ENCODE measurements at places on chromosomes 4 and X. TPM values are rescaled to one million over a fixed set of nuclear protein-coding genes. Genes with fewer than 3 reads are reported as not detected.
A peak's percentile ranks its signal among the peaks of the same experiment; 100 is the strongest.

GRCh38 chr4:137343221-137343620, 189.1 kb downstream of the PCDH18 start:
- DNase-seq = no peak
- no peak overlapping the region for H3K4me3 ChIP-seq
- no peak overlapping the region for H3K27ac ChIP-seq
- no peaks in the 10 kb centered on the region for H3K36me3 ChIP-seq
- H3K27me3 ChIP-seq = no peaks in the 10 kb centered on the region

- no peaks in the 10 kb centered on the region for H3K4me1 ChIP-seq
- H3K27me3 ChIP-seq = no peaks in the 10 kb centered on the region
- H3K27ac ChIP-seq = no peak overlapping the region
- DNase-seq = no peak
- H3K36me3 ChIP-seq = no peaks in the 10 kb centered on the region
Observed at GRCh38 chrX:20974326-20974725, 399.9 kb upstream of the CNKSR2 start.

Gene SOX3
- total RNA-seq = not detected

Gene TMSB15B
- 12.4 TPM for total RNA-seq

Gene TAF1
- total RNA-seq = 59.3 TPM

GRCh38 chr4:184298254-184298653, 80.6 kb upstream of the ENPP6 start:
- no peak overlapping the region for H3K27ac ChIP-seq
- H3K36me3 ChIP-seq = peaks cover 5% of the 10 kb centered on the region
- DNase-seq = no peak
- H3K4me3 ChIP-seq = no peak overlapping the region
- H3K4me1 ChIP-seq = peaks cover 6% of the 10 kb centered on the region

- H3K4me1 ChIP-seq = peaks cover 6% of the 10 kb centered on the region
- H3K27me3 ChIP-seq = no peaks in the 10 kb centered on the region
- H3K4me3 ChIP-seq = no peak overlapping the region
- no peaks in the 10 kb centered on the region for H3K36me3 ChIP-seq
- H3K27ac ChIP-seq = no peak overlapping the region
Observed at GRCh38 chr4:3239303-3239702, 9.7 kb upstream of the MSANTD1 start.

Gene SSX2
- total RNA-seq = not detected

DNA sequence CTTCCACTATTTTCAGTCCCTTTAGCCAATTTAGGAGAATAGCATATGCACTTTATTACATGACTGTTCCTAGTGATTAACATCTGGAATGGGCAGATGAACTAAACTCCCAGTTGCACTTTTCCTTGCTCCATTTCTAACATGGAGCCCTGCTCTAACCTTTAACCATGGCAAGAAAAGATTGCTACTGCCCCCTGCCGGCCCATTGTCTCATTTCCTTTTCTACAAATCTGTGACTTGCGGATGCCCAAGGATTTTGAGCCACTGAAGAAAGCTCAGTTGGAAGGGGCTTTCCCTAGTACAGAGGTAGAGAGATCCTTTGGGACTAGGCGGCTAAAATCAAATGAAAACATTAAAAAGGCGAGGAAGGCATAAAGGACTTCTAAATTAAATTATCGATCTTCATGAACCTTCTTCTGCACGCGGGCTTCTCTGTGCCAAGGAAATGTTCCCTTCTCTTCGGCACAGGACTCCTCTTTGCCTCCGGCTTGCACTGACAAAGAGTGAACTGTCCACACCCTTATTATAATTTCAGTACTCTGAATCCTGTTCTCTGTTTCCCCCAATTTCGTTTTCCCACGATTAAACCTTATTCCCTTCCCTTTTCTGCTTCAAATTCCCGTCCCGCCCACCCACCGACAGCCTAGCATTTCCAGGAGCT, 577 bp upstream of the GLRA2 start:
- H3K27ac ChIP-seq = no peak overlapping the region
- peak; percentile 62 for DNase-seq
- H3K4me1 ChIP-seq = peaks cover 7% of the 10 kb centered on the region
- peaks cover 18% of the 10 kb centered on the region for H3K27me3 ChIP-seq
- H3K4me3 ChIP-seq = no peak overlapping the region

GRCh38 chrX:84415140-84415539, 87.1 kb downstream of the HDX start:
- H3K4me1 ChIP-seq = no peaks in the 10 kb centered on the region
- DNase-seq = no peak
- H3K27me3 ChIP-seq = no peaks in the 10 kb centered on the region
- no peak overlapping the region for H3K4me3 ChIP-seq
- H3K36me3 ChIP-seq = no peaks in the 10 kb centered on the region
- no peak overlapping the region for H3K27ac ChIP-seq

DNA sequence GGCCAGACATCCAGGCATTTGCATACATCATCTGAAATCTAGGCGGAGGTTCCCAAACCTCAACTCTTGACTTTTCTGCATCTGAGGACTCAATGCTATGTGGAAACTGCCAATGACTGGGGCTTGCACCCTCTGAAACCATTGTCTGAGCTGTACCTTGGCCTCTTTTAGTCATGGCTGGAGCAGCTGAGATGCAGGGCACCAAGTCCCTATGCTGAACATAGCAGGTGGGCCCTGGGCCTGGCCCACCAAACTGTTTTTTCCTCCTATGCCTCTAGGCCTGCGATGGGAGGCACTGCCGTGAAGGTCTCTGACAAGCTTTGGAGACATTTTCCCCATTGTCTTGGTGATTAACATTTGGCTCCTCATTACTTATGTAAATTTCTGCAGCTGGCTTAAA, 22.7 kb downstream of the PBDC1 start:
- peaks cover 6% of the 10 kb centered on the region for H3K36me3 ChIP-seq
- no peak overlapping the region for H3K4me3 ChIP-seq
- no peak for DNase-seq
- H3K27ac ChIP-seq = no peak overlapping the region
- H3K4me1 ChIP-seq = no peaks in the 10 kb centered on the region
- H3K27me3 ChIP-seq = peaks cover 32% of the 10 kb centered on the region

DNA sequence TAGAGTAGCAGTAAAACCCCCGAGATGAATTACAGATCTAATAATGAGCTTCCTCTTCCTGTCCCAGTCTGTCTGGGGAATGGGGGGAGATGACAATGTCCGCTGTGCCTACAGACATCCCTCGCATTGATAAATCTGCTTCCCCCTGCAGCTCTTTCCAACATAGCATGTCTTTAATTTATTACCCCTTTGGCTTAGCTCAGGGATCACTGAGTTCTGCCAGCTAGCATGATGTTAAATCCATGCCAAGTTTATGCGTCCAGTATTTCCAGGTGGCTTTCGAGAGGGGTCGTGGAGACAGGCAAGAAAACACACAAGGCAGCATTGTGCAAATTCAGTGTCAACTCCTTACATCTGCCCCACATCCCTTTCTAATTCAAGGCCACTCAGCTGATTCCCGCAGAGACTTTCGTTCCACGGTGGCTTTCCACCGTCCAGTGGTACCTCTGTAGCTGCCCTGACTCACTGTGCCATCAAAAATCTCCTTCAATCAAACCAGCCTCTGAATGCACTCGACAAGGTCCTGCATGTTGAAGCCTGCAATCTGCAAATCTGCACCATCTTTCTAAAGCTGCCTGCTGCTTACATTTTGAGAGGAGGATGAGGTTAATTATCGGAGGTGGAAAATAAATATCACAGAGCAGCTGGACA, 75.1 kb downstream of the MXRA5 start:
- H3K4me3 ChIP-seq = no peak overlapping the region
- H3K36me3 ChIP-seq = no peaks in the 10 kb centered on the region
- DNase-seq = no peak
- no peaks in the 10 kb centered on the region for H3K4me1 ChIP-seq
- no peak overlapping the region for H3K27ac ChIP-seq
- H3K27me3 ChIP-seq = no peaks in the 10 kb centered on the region

DNA sequence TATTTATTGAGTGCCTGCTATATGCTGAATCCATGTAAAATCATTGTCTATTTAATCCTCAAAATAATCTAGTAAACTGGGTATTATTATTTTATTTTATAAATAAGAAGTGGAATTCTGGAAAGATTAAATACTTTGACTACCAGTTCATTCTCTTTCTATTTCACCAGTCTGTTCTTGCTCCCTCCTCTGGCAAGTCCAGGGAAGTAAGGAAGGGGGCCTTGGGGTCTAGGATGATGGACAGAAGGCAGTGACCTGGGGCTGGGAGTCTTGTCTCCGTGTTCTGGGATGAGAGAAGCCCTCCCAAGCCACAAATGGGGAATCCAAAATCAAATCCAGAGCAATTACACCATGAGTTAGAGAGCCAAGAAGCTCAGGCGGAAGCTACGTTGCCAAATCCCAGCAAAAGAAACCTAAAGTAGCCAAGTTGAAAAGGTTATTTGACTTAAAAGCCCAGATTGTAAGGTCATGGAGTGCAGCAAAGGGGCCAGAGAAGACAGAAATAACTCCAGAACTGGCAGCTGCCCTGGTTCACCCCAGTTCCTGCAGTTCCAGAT, 28.3 kb upstream of the PARM1 start:
- no peaks in the 10 kb centered on the region for H3K36me3 ChIP-seq
- no peak overlapping the region for H3K4me3 ChIP-seq
- H3K27me3 ChIP-seq = no peaks in the 10 kb centered on the region
- no peak overlapping the region for H3K27ac ChIP-seq
- no peak for DNase-seq

Gene GAGE12E
- not detected for total RNA-seq

Gene P2RY8
- total RNA-seq = 45.7 TPM

DNA sequence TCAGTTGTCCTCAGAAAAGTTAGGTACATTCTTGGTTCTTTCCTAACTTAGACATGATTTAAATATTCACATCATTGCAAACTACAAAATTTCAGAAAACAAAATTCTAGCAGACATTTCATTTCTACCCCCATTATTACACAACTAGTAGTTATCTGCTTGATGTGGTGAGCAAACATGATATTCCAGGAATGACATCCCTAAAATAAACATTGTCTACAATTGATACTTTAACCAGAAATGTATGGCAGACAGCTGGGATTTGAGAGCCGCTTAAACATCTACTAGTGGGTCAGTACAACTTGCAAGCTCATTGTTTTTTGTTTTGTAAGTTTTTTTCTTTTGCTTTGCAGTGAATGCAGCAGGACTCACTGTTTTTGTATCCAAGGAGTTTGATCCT, 32.1 kb upstream of the AMBN start:
- H3K36me3 ChIP-seq = no peaks in the 10 kb centered on the region
- no peaks in the 10 kb centered on the region for H3K4me1 ChIP-seq
- no peak for DNase-seq
- no peak overlapping the region for H3K4me3 ChIP-seq

DNA sequence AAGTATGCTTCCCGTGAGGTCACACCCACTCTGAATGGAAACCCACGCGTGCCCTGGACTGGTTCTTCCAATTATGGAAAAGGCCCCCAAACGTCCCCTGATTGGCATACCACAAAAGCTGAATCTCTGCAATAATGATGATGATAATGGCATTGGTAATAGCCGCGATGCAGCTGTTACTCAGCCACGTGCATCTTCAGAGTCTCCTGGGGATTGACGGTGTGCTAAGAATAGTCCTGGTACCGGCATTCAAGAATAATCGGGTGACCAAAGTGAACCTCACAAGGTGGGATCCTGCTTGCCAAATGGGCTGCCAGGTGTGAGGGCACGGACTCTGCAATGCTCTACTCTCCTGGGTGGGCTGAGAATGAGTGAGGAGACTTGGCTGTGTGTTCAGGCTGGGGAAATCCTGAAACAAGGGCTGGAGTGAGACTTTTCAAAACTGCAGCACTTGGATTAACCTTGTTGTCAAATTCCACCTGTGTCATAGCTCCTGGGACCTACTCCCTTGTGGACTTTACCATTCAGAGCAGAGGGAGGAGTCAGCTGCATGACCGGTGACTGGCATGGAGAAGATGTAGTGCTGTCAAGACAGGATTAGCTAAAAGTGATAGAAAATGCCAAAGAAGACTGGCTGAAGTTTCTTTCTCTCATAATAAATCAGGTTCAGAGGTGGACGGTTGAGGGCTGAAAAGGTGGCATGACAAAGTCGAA, 615.4 kb downstream of the MID1IP1 start:
- peaks cover 2% of the 10 kb centered on the region for H3K36me3 ChIP-seq
- H3K4me1 ChIP-seq = peaks cover 21% of the 10 kb centered on the region
- no peak for DNase-seq

Gene SETD7
- 19.8 TPM for total RNA-seq

Gene PRR32
- total RNA-seq = not detected

Gene TECRL
- not detected for total RNA-seq

- H3K4me1 ChIP-seq = no peaks in the 10 kb centered on the region
- H3K4me3 ChIP-seq = no peak overlapping the region
- DNase-seq = no peak
- H3K36me3 ChIP-seq = no peaks in the 10 kb centered on the region
- H3K27me3 ChIP-seq = peaks cover 19% of the 10 kb centered on the region
- H3K27ac ChIP-seq = no peak overlapping the region
Observed at GRCh38 chrX:11412715-11413623, 119.8 kb downstream of the AMELX start.
